RWPE2 (cell line): ENCODE measurements at places on chromosomes 2 and 18.
A peak's percentile ranks its signal among the peaks of the same experiment; 100 is the strongest.

- DNase-seq: no peak
Observed at GRCh38 chr18:48475635-48476549, 62.9 kb upstream of the CTIF start.

GRCh38 chr2:128635361-128635900 is 316.8 kb upstream of the HS6ST1 start:
- DNase-seq: no peak

GRCh38 chr2:36613801-36614200 is 15.8 kb upstream of the FEZ2 start:
- no peak for DNase-seq

DNA sequence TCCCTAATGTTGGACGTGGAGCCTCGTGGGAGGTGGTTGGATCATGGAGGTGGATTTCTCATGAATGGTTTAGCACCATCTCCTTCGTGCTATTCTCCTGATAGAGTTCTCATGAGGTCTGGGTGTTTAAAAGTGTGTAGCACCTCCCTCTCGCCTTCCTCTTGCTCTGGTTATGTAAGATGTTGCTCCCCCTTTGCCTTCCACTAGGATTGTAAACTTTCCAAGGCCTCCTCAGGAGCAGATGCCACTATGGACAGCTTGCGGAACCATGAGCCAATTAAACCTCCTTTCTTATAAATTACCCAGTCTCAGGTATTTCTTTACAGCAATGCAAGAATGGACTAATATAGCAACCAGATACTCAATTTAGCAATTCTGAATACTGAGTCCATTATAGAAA is 82.4 kb upstream of the PELI1 start:
- DNase-seq: no peak

- DNase-seq: no peak
Observed at GRCh38 chr2:150480241-150480640, 7.2 kb downstream of the RND3 start.

- DNase-seq: no peak
Observed at GRCh38 chr2:96969321-96969720, 17.1 kb downstream of the FAM178B start.

DNA sequence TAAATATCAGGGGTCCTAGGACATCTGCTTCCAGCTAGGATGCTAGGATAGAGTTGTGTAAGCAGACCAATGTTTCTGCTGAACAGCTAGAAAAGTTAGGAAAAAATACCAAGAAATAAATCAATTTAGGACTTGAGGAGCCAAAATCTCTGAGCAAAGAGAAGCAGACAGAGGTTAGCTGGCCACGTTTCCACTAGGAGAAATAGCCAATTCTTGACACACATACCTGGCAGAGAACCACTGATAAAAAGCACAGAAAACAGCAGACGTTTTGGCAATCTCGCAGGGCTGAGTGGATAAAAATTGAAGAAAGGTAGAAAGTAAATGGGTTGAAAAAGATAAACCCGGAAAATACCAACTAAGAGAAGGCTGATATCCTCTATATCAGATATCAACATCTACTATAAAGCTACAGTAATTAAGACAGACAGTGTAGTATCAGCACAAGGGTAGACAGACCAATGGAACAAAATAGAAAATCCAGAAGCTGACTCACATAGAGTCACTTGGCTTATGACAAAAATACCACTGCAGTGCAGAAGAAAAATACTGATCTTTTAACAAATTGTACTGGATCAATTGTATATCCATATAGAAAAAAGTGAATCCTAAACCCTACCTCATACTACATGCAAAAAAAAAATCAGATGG is 306.1 kb upstream of the KLHL29 start:
- DNase-seq: no peak

GRCh38 chr2:236745420-236746210 is 176.0 kb downstream of the ACKR3 start:
- peak; percentile 86 for DNase-seq

GRCh38 chr2:122389694-122390093 is 634.2 kb downstream of the TSN start:
- no peak for DNase-seq

- no peak for DNase-seq
Observed at GRCh38 chr2:64313398-64313723, 140.6 kb upstream of the LGALSL start.

DNA sequence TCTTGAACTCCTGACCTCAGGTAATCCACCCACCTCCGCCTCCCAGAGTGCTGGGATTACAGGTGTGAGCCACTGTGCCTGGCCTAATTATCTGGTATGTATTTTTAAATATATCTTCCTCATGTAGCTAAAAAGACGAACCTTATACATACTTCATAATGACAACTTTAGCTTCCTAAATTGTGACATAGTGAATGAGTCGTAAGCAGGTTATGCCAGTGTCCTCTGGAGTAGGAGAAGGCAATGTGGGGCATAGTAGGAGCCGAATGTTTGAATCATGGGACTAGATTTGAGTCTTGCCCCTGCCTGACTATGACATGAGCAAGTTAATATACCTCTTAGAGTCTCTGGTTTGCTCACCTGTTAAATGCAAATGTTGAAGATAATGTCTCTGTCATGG is 95.8 kb upstream of the FOSL2 start:
- no peak for DNase-seq

DNA sequence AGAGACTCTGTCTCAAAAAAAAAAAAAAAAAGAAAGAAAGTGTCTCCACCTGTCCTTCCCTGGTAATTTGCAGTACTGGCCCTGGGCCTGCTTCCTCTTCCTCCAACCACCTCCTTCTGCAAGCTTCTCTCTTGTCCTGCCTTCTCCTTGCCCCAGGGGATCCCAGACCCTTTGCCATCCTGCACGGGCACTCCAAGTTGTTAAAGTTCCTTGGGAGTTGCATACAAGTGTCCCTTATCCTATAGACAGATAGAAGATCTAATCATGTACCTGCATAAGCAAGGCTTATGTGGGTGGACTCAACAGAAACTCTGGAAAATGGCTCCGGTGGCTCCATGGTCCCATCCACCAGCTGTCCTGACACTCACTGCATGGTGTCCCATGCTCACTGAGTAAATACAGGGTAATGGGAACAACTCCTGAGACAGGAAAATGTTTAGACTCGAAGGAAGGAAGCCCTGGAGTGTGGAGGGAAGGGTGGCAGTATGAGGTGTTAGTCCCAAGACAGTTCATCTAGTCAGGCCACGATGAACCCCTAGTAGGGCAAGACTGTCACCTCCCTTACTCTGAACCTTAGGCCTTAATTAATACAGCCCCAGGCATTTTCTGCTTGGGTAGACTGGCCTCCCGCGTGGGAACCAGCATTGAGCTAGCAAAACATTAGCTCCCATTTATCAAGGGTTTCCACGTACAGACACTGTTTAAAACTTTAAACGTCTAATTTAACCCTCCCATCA is 17.1 kb downstream of the ODC1 start:
- DNase-seq: no peak

DNA sequence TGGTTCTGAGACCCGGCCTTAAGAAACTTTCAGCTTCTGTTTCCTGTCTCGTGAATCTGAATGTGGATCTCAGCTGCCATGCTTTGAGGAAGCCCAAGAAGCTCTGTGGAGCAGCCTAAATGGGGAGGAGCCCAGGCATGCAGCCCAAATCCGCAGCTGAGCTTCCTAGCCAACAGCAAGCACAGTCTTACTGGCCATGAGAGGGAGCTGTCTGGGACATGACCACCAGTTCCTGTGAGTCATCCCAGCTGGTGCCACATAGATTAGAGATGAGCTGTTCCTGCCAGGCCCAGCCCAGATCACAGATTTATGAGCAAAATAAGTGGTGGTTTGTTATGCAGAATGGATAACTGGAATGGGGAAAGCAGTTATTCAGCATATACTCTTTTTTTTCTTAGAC is 224.4 kb upstream of the APCDD1 start:
- no peak for DNase-seq

GRCh38 chr2:148909114-148909513 is 34.1 kb downstream of the KIF5C start:
- DNase-seq: no peak

DNA sequence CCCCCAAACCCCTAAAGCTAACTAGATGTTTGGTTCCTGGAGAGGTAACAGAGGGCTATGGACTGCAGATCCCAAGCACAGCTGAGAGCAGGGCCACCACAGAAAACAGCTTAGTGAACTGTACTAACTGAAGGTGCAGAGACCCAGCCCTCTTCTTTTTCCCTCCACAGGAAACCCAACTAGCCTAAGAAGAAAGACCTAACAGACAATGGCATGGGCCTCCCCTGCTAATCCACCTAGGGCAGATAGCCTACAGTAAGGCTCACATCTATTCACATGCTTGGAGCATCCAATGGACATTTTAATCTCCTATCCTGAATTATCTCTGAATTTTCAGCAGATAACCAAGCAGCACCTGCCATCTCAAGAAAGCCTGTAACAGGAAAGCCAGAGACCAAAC is 8.8 kb upstream of the FECH start:
- DNase-seq: no peak

- no peak for DNase-seq
Observed at GRCh38 chr2:240230291-240230931, 90.0 kb upstream of the OTOS start.

- DNase-seq: no peak
Observed at GRCh38 chr2:28071221-28071620, 180.7 kb downstream of the BABAM2 start.

- DNase-seq: no peak
Observed at GRCh38 chr18:48892146-48892855, 58.5 kb downstream of the SMAD7 start.

- no peak for DNase-seq
Observed at GRCh38 chr2:124836416-124836815, 811.3 kb downstream of the CNTNAP5 start.

- no peak for DNase-seq
Observed at GRCh38 chr2:148979919-148980277, 58.6 kb upstream of the LYPD6B start.

GRCh38 chr18:623761-624620 is 27.2 kb downstream of the CLUL1 start:
- no peak for DNase-seq

- no peak for DNase-seq
Observed at GRCh38 chr2:146131048-146131447, 1611.1 kb upstream of the ZEB2 start.

DNA sequence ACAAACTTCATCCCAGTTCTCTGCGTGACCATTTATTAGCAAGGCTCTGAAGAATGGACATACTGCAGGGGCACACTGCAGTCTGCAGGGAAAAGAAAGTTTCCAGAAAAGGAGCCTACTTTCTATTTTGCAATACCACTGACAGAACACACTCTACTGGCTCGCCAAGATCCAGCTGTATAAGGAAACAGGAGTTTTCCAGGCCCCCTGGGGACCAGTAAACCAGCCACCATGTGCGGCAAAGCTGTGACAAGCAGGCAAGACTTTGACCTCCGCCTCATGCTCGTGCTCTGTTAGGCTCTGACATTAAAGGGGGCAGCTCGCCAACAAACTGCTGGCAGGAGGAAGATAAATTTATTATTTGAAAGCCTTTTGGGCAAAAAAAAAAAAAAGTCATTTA is 67.3 kb downstream of the CCBE1 start:
- DNase-seq: no peak

DNA sequence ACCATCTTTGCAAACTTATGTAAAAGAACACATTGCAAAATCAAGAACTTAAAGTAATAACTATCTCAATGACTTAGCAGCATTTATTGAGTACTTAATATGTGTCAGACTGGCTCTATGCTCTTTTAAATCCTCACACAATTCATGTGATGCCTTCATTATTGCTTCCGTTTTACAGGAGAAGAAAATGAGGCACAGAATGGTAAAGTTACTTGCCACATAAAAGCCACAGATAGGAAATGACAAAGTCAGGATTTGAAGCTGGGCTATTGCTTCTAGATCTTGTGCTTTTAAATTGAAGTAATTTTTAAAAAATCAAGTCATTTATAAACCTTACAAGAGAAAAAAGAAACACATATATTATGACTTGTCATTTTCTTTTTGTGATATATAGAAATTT is 174.2 kb downstream of the WDR7 start:
- DNase-seq: no peak

- DNase-seq: no peak
Observed at GRCh38 chr2:88853403-88853790, 161.9 kb downstream of the RPIA start.

- no peak for DNase-seq
Observed at GRCh38 chr2:230589497-230590015, 123.1 kb upstream of the CAB39 start.

DNA sequence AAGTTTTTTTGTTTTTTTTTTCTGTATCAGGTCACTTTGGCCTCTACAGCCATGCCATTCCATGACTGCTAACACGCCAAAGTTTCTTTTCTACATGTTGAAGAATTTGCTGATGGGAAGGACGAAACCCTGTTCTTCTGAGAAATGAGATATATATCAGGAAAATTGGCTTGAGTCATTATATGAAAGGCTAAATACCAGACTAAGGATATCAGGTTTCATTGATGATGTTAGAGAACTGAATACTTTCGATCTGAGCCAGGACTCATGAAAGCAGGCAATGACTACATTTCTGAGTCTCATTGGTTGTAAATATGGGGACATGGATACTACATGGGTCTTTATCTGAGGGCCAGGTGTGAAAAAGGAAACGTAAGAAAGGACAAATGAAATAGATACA is 181.4 kb downstream of the OSR1 start:
- no peak for DNase-seq

GRCh38 chr2:235836491-235836911 is 331.7 kb downstream of the GBX2 start:
- no peak for DNase-seq

GRCh38 chr2:48356701-48357325 is 173.1 kb upstream of the STON1 start:
- DNase-seq: no peak
